ENCODE measurements at places on chromosomes 2 and 18.

DNA sequence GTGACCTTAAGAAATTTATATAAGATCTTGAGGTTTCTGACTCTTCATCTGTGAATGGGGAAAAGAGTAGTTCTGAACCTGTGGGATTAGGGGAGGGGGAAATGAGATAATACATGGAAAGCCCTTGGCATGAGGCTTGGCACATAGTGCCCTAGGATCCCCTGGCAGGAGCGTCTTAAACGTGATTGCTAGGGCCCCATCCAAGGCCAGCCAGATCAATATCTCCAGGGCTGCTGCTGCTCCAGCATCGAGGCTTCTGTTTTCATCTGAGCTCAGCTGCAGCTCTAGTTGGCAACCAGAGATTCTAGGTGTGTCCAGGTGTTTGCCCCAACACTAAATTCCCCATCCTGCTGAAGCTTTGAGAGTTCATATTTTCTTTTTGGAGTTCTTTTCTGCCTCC, 71.0 kb downstream of the IL1R2 start:
- no peak for DNase-seq

- no peak for DNase-seq
Observed at GRCh38 chr18:23451011-23451410, 2.1 kb upstream of the RIOK3 start.

DNA sequence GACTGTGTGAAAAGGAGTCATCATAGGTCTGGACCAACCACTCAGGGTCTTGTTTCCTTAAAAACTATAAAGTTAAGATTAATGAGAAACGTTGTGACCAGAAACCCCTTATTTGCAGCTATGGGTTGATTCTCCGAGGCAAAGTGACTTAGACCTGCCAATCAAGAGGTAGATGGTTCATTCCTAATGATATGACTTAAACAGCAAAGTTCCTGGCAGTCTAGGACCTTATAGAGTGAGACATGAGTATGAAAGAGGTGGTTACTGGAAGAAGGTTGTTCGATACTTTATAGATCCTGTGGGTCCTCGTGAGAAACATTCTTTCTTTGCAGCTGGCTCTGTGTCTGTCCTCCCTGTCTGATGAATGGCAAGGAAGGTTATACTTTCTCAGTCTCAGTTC, 8.0 kb downstream of the SFXN5 start:
- DNase-seq = no peak

GRCh38 chr2:1653956-1654695, 90.2 kb downstream of the PXDN start:
- DNase-seq = no peak

DNA sequence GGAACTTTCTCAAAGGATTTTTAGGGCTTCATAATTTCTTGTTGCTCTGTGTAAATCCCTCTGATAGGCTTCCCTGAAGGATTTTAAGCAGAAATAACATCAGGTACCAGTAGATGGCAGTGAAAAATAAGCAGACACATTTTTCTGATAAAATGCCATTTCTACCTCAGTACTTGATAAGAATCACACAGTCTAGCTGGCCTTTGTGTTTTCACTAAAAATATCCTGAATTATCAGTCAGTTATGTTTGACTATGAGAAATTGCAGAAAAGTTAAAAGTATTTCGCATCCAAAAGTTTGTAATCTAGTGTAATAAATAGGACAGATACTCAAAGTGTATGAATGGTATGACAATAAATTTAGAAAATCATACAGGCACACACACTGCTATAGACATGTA, 68.7 kb downstream of the DNAJC10 start:
- no peak for DNase-seq
